ENCODE measurements at places on chromosomes 1 and 21.

GRCh38 chr21:34279285-34279684, 84.5 kb upstream of the KCNE2 start:
- DNase-seq, result no peak

- DNase-seq, result no peak
Measured at GRCh38 chr1:244874974-244875579, 10.7 kb upstream of the HNRNPU start.

- DNase-seq, result no peak
Measured at GRCh38 chr1:150661156-150661555, 31.7 kb upstream of the ENSA start.

DNA sequence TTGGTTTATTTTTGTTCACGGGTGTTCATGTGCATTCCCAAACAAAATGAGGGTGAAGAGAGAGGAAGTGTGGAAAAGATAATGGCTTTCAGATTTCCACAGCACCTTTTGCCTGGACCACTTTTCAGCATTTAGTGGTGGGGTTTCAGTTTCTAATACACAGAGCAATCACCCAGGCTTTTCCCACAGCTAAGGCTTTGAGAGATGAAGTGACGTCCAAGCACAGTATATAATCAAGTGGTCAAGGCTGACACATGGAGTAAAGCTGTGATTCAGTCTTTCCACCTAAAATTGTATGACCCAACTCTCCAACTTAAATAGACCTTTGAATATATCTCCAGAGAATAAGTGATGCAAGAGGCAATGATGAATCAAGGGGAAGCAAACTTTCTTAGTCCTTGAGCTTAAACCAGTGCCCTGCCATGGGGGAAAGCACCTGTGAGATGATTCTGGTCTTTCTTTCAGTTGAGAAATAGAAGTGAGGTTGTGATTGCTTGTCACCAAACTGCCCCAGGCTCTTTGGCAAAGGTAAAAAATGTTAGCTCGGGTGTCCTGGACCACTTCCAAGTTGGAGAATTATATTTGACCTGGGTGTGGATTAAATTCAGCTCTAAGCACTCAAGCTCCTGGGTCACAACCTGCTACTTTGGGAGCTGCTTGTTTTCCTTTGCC, 2.4 kb upstream of the PIK3R3 start:
- no peak for DNase-seq

- DNase-seq, result no peak
Measured at GRCh38 chr1:192559115-192560006, 16.2 kb upstream of the RGS1 start.

- DNase-seq, result no peak
Measured at GRCh38 chr1:24696041-24696755, 49.0 kb upstream of the CLIC4 start.

- no peak for DNase-seq
Measured at GRCh38 chr1:231634323-231635013, 7.9 kb downstream of the DISC1 start.

DNA sequence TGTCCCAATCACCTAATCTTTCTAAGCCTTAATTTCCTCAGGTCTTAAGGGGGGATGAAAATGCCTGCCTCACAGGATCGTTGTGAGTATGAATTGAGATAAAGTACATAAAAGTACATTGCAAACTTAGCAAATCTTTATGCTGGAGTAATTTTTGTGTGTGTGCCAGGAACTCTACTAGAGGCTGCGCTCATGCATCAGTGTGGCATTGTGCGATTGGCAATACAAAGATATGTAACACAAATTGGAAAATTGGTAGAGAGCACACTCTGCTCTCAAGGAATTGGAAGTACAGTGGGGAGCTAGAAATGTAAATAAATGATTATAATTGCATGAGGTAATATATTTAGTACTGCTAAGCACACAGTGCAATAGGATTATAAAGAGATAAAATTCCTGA, 398.3 kb downstream of the DUSP10 start:
- no peak for DNase-seq

GRCh38 chr1:109184687-109185086, 29.0 kb upstream of the SARS1 start:
- DNase-seq, result no peak

DNA sequence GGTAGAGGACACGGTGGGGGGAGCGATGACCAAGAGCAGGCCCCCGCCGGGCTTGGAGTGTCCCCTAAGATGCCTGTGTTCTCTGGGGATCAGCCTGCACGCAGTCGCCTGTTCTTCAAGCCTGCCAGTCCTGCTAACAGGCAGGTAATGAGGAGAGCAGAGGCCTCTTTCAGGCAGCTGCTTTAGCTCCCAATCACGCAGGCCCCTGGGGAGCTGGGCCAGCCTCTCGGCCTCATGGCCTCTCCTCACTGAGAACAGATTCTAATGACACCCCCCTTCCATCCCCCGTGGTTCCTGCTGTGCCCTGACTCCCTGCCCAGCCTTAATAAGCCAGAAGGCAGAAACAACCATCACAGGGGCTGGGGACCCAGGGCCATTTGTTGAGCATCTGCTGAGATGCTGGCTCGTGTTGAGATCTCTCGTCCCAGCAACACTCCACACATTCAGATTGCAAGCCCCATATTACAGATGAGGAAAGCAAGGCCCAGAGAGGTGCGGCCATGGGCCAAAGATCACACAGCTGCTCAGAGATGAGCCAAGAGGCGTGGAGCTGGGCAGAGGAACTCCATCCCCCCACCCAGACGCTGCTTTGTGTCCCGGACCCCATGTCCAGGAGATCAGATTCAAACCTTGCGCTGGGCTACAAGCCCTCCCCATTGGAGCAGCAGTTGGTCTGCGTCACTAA, 71.6 kb upstream of the CASZ1 start:
- DNase-seq, result no peak

DNA sequence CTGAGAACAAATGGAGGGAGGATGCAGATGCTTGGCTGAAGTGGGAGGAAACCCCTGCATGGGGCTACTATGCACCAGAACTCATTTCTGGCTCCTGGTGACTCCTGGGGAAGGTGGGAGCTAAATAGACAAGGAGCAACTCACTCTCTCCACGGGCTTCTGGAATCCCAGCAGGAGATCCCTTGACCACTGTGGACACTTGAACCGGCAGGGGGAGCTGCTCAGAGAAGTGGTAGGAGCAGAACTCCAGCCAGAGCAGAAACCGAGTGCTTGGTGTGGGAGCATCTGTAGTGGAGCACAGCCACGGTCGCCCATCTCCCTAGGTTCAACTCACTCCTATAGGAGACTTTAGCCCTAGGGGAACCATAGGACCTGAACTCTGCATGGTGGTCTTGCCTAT, 205.6 kb upstream of the GJB5 start:
- no peak for DNase-seq

DNA sequence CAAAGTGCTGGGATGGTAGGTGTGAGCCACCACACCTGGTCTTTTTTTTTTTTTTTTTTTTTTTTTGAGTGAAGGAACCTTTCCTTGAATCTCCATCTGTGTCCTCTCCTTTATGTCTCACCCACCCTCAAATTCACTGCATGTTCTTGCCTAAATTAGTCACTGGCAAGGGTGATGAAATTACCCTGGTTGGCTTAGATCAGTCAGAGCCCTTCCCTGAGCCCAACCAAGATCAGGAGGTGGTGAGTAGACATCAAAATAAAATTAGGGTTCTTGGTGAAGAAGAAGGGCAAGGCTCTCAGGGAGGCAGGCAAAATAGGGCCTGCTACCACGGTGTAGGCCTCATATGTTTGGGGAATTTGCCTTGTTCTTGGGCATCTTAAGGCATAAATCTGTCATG, 5.3 kb upstream of the TNN start:
- DNase-seq, result no peak

DNA sequence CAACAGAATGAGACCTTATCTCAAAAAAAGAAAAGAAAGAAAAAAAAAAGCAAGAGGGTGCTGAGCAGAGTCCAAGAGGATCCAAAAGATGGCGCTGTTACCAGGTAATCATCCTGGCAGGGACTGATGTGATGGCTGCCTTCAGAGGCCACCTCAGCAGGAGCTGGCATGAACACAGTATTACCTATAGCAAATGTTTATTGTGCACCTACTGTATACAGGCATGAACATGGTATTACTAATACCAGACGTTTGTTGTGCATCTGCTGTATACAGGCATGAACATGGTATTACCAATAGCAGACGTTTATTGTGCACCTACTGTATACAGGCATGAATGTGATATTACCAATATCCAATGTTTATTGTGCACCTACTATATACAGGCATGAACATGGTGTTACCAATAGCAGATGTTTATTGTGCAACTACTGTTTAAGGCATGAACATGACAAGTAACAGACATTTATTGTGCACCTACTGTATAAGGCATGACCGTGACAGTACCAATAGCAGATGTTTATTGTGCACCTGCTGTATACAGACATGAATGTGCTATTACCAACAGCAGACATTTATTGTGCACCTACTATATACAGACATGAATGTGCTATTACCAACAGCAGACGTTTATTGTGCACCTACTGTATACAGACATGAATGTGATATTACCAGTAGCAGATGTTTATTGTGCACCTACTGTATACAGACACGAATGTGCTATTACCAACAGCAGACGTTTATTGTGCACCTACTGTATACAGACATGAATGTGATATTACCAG, 115.1 kb upstream of the TMEM51 start:
- peak; percentile 13 for DNase-seq
